ENCODE measurements at places on chromosomes 3 and 15. TPM values are rescaled to one million over a fixed set of nuclear protein-coding genes. Genes with fewer than 3 reads are reported as not detected.

THSD4 gene
- total RNA-seq = 120 TPM

MED12L gene
- total RNA-seq = 1.0 TPM

LSAMP gene
- total RNA-seq = 1.0 TPM

CFAP91 gene
- total RNA-seq = 0.72 TPM

GORASP1 gene
- total RNA-seq = 45.6 TPM

AMOTL2 gene
- total RNA-seq = 117 TPM

TMPRSS7 gene
- total RNA-seq = not detected

ACKR4 gene
- total RNA-seq = 24.0 TPM

GP5 gene
- total RNA-seq = 0.69 TPM

MUC20 gene
- total RNA-seq = 0.20 TPM

ZNF860 gene
- total RNA-seq = 0.46 TPM

ITIH4 gene
- 2.5 TPM for total RNA-seq

Measured in smooth muscle cell of the pulmonary artery (primary cell).